ENCODE measurements at places on chromosomes 13 and 19.

GRCh38 chr13:74134777-74135325 is 647 bp upstream of the KLF12 start:
- DNase-seq, result no peak

- no peak for DNase-seq
Measured at GRCh38 chr13:83753912-83754624, 128.2 kb downstream of the SLITRK1 start.

DNA sequence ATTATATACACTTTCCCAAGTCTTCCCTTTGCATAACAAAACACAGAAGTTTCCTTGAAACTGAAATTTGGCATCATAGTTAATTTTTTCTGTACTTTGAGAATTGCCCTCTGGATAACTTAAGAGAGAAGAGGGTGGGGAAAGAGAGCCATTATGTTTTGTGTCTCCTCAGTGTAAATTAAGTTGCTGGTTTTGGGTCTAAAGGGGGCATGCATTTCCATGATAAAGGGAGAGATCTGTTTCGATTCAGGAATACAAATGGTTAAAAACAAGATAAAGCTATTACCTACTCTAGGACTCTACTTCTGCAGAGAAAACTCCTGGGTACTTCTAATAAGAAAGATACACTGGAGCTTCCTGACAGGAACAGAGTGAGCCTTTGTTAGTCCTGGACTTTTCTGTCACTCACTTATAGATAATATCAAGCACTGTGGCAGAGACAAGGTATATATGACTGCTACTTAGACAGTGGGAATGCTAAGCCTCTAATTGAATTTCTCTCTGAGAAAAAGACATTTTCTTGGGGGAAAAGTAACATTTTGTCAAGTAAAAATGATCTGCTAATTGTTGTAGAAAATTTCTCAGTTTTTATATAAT is 142.8 kb upstream of the PCDH9 start:
- no peak for DNase-seq

- DNase-seq, result no peak
Measured at GRCh38 chr19:8025316-8025715, 19.9 kb upstream of the ELAVL1 start.

Data from dermis microvascular lymphatic vessel endothelial cell (primary cell).